ENCODE measurements at places on chromosomes 12 and 14.

- DNase-seq = no peak
These were observed 755.8 kb upstream of the FBXO33 start for GRCh38 chr14:40188006-40188405.

- DNase-seq = no peak
These were observed 30.9 kb upstream of the TDRD9 start for GRCh38 chr14:103897075-103897947.

DNA sequence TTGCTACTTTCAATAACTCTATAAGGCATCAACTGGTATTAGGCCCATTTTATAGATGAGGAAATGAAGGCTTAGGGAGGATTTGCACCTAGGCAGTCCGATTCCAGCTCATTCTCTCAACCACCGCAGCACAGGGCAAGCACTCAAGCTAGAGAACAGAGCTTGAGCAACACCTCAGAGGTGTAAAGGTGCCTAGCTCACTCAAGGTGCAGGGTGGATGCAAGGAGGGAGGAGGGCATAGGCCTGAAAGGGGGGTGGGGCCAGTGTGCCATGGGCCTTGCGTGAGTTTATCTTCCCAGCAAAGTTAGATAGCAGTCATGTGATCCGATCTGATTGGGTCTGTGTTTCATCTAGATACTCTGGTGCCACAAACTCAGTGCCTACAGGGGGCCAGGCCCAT is 10.2 kb upstream of the EMP1 start:
- DNase-seq = no peak

GRCh38 chr14:74647061-74647677 is 35.1 kb upstream of the LTBP2 start:
- no peak for DNase-seq
